Stimulated activated CD8-positive, alpha-beta memory T cell treated with anti-CD3 and anti-CD28 coated beads, Interleukin-4, amount 100 ng/mL, for 1 hour (primary cell): ENCODE measurements at places on chromosomes 13 and 19.

DNA sequence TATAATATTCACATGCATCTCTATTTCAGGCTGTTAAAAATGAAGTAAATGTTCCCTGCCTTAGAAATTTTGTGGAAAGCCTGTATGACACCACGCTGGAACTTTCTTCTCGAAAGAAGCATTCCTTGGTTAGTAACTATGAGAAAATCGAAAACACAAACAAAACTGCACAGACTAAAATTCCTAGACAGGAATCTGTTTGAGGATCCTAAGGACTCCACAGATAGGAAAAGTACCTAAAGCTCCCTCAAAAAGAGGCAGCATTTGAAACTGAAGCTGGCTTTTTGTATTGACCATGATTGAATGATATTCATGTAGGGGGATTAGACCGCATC, 103.4 kb downstream of the FRY start:
- no peak for DNase-seq

GRCh38 chr13:51519771-51520216, 64.5 kb upstream of the WDFY2 start:
- no peak for DNase-seq

DNA sequence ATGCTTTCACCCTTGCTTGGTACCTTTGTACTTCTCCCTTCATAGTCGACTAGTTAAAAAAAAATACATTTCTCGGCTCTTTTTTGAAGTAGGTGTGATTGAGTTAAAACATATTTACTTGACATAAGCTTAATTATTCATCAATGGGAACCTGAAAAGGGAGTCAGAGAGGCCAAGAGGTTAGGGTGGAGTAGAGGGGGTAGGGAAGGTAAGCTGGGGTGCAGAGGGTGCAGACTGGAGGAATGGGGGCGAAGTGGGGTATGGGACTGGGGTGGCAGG, 701 bp upstream of the HIF3A start:
- no peak for DNase-seq

DNA sequence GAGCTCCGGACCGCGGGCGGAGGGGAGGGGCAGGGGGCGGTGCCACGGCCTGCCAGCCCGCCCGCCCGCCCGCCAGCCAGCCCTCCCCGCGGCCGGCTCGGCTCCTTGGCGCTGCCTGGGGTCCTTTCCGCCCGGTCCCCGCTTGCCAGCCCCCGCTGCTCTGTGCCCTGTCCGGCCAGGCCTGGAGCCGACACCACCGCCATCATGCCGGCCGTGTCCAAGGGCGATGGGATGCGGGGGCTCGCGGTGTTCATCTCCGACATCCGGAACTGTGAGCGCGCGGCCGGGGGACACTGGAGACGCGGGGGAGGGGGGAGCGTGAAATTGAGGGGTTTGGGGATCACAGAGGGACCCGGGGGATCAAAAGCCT, at the start of gene AP2A1:
Gene AP2A1, plus strand, starts transcription at position 72 of the 370 bp plus-strand sequence. Its CDS starts 133 bp downstream, at position 205.
- peak; percentile 20 for DNase-seq

- no peak for DNase-seq
These were observed 14.7 kb upstream of the ADPRHL1 start for GRCh38 chr13:113468029-113468428.

- no peak for DNase-seq
These were observed 14.7 kb downstream of the CAB39L start for GRCh38 chr13:49429121-49429520.

DNA sequence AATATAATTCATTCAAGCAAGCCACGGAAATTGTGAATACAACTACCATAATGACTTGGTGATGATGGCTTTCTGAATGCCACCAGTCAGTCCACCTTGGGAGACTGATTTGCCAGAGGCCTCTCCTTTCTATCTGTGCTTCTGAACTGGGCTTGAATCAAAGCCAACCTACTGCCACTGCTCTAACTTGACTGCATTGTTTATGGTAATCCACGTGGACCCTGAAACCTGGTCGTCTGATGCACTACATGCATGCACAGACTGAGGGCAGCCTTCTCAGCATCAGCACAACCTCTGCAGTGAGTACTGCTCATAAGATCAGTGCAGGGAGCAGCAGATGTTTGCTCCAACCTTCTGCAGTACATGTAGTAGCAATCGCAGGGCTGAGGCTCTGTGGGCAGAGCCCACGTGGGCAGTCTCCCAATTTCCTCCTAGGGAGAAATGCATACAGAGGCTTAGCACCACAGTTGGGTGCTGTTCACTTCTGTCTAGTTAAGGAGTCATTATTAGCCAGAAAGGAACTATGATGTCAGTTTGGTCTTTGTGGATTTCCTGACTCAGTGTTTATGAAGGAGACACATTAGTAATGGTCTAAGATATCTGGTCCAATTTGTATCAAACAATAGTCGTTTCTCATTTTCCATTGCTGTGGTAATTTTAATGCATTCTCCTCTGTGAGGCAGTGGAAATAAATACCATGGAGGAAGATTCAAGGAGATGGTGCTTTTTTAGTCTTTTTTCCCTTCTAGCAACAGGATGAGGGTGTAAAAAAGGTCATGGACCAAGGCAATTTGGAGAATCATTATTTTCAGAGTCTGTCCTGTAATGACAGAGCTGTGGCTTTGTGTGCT, 82.5 kb downstream of the AKAP11 start:
- no peak for DNase-seq
